Stimulated activated CD4-positive, alpha-beta T cell treated with anti-CD3 and anti-CD28 coated beads, TNF-alpha, amount 100 ng/mL, for 48 hours (primary cell): ENCODE measurements at places on chromosomes 11 and 22.

GRCh38 chr11:38788561-38788960, 2190.5 kb upstream of the RAG2 start:
- no peak for DNase-seq

GRCh38 chr11:1447845-1448825, 38.4 kb downstream of the MOB2 start:
- no peak for DNase-seq

DNA sequence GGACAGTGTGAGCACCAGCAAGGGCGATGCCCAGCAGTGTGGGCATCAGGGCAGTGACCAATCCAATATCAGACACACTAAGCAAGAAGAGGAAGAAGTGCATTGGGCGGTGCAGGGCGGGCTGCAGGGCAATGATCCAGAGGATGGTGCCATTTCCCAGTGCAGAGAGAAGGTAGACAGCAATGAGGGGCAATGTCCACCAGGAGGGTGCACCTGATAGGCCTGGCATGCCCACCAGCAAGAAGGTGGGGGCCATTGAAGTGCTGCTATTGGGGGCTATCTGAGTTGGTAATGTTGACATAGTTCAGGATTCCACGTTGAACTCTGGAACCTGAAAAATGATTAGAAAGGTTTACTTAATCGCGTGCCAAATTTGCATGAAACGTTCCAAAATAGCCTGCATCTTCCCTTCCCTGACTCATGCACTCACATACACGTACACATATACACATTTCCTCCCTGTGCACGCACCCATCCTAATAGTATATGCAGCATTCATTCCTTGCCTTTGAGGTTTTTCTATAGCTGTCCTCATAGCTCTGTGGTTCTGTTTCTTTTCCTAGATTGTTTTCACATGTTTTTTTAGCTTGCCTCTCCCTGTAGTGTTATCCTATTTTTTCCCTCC, at the start of gene OR51S1:
TSS of gene OR51S1 (minus strand) at position 301 of the 625 bp plus-strand sequence. CDS start at position 301, 0 bp downstream.
- DNase-seq = no peak

DNA sequence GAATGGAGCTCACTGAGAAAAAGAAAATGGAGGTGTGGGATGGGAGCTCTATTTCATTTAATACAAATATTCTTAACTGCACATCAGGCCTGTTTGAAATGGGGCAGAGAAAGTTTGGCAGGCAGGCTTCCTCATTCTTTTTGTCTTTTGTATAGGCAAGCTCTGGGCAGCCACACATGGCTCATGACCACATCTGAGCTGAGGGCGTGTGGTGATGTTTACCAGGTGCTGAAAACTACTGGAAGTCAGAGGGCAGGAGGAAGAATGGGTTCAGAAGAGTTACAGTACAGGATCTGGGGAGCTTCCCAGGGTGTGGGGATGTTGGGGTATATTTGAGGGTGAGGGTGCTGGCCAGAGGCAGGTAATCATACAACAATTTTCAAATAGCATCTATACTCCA, 66.3 kb upstream of the NAV2 start:
- DNase-seq = no peak
